Cortex of kidney (tissue), 1 donor: ENCODE measurements at places on chromosomes 16 and 17.

DNA sequence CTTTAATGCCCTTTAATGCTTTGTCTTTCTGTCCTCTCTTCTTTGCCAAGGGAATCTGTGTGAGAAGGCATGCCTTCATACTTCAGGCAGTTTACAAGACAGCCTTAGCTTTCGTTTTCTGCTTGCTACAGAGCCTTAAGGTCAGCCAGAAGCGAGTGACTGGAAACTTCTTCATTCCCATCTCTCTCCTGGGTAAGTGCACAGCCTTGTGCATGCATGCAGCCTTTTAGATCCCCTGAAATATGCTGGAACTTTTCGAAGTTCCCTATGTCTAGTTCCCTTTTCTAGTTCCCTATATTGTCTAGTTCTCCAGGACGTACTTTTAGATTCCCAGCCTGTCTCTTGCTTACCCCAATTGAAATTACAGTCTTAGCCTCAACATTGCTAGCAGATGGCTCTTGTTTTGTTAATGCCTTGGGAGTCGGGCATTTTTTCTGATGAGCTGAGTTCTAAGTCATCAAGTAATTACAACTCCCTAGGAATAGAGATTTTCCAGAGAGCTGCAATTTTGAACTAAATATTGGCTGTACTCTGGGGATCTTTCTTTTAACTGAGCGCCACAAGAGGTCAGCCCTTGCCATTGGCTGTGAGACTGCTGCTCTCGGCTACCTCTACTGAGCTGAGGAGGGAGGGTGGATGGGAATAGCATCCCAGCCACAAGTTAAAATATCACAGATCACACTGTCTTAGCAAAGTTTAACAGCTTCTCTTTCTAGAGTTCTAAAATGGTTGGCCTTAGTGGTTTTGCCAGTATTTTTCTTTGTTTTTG, 22.7 kb upstream of the PPM1D start:
- DNase-seq, result no peak

- DNase-seq, result no peak
These were observed 399.9 kb downstream of the WWOX start for GRCh38 chr16:78499399-78499798.

- DNase-seq, result no peak
These were observed 23.1 kb upstream of the ALDH3A1 start for GRCh38 chr17:19770985-19771735.

DNA sequence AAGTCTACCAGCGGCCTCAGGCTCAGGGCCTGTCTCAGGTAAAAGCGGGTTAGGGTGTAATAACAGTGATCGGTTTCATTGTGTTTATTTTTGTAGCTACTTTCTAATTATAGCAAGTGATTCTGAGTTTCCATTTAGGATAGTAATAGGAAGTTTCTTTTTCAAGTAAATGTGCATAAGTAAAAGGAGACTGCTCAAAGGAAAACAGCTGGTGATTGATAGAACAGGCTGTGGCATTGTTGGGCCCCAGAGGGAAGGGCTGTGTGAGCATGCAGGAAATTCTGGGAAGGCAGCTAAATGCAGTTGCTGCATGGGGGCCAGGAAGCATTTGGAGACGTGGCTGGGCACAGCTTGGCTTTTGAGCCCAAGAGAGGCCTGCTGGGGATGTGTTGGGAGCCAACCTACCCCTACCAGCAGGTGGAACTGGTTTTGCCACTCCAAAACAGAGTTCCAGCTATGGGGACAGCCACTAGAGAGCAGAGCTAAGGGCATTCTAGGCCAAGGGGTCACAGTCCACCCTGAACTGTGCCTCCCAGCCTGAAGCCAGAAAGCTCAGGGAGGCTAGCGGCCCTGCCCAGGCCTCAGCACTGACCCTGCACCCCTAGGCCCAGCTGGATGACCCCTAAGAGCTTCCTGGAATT, 12.6 kb downstream of the SNX20 start:
- no peak for DNase-seq

DNA sequence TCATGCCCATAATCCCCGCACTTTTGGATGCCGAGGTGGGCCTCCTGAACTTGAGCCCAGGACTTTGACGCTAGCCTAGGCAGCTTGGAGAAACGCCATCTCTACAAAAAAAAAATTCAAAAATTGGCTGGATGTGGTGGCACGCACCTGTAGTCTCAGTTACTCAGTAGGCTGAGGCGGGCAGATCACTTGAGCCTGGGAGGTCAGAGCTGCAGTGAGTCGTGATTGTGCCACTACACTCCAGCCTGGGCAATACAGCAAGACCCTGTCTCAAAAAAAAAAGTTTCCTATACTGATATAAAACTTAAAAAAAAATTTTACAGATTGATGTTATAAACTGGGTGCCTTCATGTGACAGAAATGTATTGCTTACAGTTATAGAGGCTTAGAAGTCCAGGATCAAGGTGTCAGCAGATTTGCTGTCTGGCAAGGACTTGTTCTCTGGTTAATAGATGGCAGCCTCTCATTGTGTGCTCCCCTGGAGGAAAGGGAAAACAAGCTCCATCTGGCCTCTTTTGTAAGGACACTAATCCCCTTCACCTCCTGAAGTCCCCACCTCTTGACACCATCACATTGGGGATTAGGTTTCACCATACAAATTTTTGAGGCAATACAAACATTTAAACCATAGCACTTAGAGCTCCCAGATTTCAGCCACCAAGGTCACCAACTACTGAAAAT, 8.5 kb upstream of the CES3 start:
- DNase-seq, result no peak

DNA sequence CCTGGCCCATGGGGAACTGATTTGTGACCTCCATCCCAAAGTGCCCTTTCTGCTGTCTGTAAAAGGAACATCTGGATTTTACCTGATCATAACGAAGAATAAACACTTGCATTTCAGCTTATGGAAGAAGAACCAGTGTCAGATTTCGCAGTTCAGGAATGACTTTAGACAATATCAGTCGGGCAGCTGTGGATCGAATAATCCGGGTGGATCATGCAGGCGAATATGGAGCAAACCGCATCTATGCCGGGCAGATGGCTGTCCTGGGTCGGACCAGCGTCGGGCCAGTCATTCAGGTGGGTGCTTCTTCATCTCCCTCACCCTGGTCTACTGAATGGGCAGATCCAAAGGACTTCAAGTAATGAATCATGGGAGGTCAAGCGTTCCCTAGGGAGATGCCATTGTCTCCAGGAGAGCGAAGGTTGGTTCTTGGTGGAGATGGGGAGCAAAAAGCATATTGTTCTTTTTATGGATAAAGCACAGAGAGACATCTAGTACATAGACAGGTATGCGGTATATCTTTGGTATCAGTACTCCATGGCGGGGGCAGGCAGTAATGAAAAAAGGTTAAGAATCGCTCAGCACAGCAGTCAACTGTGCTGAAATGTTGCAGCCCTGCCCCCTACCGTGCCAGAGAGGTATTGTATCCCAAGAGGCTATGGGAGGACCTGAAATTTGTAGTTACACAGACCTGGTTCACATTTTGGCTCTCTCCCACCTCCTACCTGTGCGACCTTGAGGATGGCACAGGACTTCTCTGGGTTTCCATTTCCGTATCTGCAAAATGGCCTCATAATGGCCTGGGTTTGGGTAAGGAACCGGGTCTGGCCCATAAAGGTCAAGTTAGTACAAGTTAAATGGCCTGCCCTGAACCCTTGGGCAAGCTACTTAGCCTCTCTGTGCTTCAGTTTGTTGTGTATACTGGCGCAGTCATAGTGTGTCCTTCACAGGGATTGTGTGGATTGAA, 4.7 kb downstream of the COQ7 start:
- DNase-seq, result no peak

- no peak for DNase-seq
These were observed 17.1 kb upstream of the FAM83G start for GRCh38 chr17:19021622-19022083.

DNA sequence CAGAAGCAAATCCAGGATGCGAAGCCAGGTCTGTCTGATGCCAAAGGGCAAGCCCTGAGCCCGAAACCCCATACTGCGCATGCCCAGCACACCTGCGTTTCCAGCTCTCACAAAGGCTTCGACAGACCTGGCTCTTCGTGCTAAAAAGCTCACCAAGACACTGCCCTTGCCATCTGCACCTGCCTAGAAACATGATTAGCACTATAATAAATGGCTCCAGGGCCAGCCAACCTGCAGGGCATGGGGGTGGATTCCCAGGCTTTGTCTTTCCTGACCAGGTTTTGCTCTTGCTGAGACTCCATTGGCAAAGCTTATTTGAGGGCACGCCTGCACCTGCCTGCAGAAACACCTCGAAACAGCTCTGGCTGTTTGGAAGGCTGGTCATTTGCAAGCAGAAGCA, 14.4 kb upstream of the PLD6 start:
- no peak for DNase-seq

DNA sequence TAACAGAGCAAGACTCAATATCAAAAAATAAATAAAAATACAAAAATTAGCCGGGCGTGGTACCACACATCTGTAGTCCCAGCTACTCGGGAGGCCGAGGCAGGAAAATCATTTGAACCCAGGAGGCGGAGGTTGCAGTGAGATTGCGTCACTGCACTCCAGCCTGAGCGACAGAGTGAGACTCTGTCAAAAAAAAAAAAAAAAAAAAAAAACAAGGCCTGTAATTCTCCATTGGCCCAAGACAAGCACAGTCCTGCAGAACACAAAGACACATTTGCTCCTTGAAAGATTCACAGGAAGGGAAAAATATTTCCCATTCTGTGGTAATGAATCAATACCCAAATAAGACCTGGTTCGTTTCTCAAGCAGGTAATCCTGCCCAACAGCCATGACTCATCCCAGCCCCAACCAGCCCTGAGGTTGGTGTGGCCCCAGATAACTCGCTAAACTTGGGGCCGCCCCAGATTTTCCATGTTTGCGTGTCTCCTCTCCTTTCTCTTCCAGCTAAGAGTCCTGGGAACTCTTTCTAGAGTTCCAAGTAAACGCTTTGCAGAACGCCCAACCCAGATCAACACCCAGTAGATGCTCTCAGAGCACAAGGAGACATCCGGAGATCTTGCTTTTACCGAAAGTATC, 40.3 kb upstream of the SNN start:
- DNase-seq, result no peak

- no peak for DNase-seq
These were observed 87.2 kb downstream of the MAP2K4 start for GRCh38 chr17:12107905-12108304.

GRCh38 chr16:72604375-72604774, 432.4 kb upstream of the PMFBP1 start:
- DNase-seq, result no peak

- DNase-seq, result no peak
These were observed 7.3 kb downstream of the TRIM65 start for GRCh38 chr17:75889454-75889853.

DNA sequence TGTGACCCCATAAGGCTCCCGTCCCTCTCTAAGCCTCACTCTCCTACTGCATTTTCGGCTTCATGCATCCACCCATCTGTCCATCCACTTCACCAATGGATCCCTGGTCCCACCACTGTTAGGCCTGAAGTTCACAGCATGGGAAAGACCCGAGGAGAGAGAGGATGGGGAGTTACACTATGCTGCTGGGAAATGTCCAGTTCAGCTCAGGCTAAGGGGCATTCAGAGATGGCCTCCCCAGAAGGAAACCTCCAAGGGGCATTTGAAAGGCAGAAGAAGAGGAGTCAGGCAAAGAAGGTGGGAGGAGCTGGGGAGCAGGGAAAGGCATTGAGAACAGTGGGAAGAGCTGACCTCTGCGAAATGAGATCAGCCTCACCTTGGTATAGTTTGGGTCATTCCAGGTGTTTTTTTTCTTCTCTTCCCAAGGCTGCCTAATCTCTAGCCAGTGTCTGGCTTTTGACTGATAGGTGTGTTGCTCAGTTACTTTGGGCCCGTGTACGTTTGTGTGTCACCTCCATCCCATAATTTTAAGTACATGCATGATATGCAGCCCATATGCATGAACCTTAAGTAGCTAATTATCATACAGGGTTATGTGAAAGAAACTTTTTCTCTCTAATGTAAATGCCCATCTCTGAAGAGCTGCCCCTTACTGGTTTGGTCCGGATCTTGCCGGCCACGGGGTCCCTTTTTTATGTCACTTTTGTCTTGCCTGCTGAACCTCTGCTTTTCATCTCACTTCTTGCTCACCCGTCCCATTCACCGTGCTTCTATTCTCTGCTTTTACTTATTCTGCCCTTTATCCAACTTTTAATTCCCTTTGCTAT, 11.6 kb upstream of the DRC7 start:
- DNase-seq, result no peak

DNA sequence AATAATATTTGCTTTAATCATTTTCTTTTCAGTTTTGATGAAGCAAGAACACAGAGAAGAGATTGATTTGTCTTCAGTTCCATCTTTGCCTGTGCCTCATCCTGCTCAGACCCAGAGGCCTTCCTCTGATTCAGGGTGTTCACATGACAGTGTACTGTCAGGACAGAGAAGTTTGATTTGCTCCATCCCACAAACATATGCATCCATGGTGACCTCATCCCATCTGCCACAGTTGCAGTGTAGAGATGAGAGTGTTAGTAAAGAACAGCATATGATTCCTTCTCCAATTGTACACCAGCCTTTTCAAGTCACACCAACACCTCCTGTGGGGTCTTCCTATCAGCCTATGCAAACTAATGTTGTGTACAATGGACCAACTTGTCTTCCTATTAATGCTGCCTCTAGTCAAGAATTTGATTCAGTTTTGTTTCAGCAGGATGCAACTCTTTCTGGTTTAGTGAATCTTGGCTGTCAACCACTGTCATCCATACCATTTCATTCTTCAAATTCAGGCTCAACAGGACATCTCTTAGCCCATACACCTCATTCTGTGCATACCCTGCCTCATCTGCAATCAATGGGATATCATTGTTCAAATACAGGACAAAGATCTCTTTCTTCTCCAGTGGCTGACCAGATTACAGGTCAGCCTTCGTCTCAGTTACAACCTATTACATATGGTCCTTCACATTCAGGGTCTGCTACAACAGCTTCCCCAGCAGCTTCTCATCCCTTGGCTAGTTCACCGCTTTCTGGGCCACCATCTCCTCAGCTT, 45.0 kb downstream of the ESRP2 start:
- no peak for DNase-seq

GRCh38 chr17:82810644-82811430, 29.0 kb downstream of the ZNF750 start:
- DNase-seq, result no peak

DNA sequence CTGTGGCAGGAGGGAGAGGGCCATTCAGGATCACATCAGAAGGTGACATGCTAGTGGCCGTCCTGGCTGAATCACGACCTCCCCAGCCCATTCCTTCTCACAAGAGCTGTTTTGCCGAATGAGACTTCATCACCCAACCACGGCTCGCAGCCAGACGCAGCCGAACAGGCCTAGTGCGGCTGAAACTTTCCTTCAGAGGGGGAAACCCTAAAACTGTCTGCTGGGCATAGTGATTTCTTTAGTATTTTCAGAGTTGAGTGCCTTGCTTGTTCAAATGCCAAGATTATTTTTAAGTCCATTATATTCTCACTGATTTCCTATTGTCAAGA, 343.7 kb downstream of the CPPED1 start:
- DNase-seq, result no peak

- no peak for DNase-seq
These were observed 610 bp downstream of the RFNG start for GRCh38 chr17:82050761-82051641.
